Inflammatory macrophage treated with lipopolysaccharide for 1 hour (primary cell): ENCODE measurements at places on chromosomes 3 and 15.

DNA sequence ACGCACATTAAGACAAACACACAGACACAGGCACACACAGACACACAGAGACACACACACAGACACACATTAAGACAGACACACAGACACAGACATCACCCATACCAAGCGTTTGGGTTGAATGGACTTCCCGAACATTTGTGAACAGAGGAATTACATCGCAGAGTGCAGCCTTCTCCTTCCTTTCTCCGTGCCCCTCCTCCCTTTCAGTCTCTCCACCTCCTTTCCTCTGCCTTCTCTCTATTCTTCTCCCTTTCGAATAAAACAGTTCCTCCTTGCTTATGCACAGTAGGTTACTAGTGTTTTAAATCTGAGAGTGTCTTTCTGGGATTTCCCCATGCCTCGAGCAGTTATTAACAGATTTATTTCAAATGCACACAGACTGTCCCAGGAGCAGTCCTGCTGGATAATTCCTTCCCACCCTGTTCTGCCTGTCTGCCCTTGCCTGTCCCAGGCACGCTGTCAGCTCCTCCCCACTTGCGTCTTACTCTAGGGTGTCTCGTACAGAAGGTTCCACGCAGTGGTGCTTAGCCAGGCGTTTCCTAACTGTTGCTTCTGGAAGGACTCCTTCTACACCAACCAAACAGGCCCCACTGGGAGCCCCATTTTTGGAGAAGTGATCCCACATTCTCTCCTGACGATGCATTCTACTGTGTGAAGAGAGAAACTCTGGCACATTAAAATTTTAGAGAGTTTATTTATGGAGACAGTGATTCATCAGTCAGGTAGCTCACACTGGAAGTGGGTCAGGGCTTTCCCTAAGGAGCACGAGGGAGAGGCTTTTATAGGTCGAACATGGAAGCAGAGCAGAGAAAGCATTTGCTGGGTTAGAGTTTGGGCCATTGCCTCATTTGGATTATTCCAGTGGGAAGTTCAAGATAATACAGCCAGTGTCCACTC is 163.8 kb downstream of the SV2B start:
- peak; percentile 36 for DNase-seq

DNA sequence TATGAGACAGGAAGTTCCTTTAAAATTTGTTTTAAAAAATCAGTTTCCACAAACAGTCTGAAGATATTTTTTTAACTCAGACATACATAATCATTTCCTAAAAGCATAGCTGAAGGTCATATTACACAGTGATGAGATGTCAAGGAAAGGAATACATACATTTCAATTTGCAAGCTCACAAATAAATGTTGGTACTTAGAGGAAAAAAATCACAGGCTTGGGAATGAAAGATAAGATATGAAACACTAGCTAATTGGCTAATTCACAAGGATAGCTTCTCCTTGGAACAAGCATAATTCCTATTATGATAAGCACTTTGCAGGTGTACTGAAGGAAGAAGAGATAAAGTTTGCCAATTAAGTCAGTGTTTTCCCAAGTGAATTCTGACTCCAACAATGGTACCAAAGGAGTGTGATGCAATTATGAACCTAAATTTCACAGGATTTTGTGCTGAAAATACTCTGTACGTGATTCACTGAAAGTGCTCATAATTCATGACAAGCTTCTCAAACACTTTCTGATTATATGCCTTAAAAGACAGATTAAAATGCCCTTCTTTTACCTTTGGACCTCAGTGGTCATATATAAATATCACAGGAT is 112.4 kb downstream of the FRMD5 start:
- DNase-seq, result no peak

- DNase-seq, result no peak
Observed at GRCh38 chr15:34782901-34783300, 12.4 kb downstream of the ACTC1 start.

DNA sequence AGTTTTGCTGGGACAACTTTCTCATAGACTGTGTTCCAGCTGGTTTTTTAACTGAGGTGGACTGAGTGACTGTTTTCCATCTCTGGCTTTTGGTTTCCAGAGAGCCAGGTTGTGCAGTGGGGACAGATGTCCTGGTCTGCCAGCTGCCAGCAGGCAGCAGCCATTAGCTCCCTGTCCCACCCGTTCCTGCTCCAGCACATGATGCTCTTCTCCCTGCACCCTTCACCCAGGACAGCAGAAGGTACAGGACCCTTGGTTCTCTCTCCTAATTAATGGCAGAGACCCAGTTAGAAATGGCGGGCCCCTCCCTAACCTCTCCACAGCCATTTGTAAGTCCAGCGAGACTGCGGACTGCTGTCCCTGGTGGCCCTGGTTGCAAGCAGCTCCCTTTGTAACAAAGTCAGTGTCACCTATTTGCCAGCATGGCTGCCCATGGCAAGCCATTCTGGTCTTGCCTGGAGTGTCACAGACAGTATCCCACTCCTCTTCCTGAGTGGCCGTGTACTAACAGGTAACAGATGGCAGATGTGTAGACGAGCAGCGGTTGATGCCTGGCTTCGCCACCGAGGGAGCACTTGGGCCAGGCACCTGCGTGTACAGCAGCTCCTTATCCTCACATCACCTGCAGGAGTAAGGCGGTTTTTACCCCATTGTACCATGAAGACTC is 148.3 kb downstream of the DNAJB8 start:
- no peak for DNase-seq

- DNase-seq, result no peak
Observed at GRCh38 chr3:101643009-101643844, 33.7 kb downstream of the ZBTB11 start.

- no peak for DNase-seq
Observed at GRCh38 chr3:141065258-141065657, 14.1 kb downstream of the SPSB4 start.

- DNase-seq, result no peak
Observed at GRCh38 chr15:98233873-98234272, 273.4 kb downstream of the ARRDC4 start.

GRCh38 chr3:43726521-43726920 is 35.8 kb downstream of the ABHD5 start:
- no peak for DNase-seq

GRCh38 chr15:62940093-62940754 is 102.3 kb upstream of the TPM1 start:
- DNase-seq, result no peak

- no peak for DNase-seq
Observed at GRCh38 chr3:25820366-25820765, 30.5 kb downstream of the OXSM start.

GRCh38 chr3:58576716-58577115 is 475 bp downstream of the FAM107A start:
- DNase-seq, result no peak

- no peak for DNase-seq
Observed at GRCh38 chr3:76097589-76097969, 312.2 kb upstream of the ZNF717 start.

- peak; percentile 85 for DNase-seq
Observed at GRCh38 chr3:177345049-177345972, 148.0 kb upstream of the TBL1XR1 start.

DNA sequence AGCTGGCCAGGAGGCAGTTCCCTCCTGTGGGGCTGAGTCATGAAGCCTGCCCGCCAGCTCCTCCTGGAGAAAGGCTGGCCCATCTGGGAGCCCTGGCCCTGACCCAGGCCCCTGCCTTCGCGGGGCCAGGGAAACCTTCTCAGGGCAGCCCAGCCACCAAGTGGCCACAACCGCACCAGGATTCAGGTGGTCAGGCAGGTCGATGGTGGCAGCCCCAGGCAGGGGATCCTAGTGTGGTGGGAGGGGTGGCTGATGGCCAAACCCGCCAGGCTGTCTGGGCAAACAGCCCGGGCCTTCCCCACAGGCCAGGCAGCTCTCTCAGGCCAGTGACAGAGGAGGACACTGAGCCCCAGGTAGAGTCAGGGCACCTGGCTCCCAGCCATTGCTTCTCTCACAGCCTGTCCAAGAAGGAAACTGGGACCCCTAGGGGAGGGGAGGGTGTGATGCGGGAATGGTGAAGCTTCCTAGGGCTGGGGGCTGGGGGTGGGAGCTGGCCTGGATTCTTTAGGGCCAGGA is 1.2 kb downstream of the TWF2 start:
- peak; percentile 78 for DNase-seq
